ENCODE measurements at places on chromosomes 4 and X.

GRCh38 chrX:926070-926469, 286.4 kb downstream of the CRLF2 start:
- no peak for DNase-seq

DNA sequence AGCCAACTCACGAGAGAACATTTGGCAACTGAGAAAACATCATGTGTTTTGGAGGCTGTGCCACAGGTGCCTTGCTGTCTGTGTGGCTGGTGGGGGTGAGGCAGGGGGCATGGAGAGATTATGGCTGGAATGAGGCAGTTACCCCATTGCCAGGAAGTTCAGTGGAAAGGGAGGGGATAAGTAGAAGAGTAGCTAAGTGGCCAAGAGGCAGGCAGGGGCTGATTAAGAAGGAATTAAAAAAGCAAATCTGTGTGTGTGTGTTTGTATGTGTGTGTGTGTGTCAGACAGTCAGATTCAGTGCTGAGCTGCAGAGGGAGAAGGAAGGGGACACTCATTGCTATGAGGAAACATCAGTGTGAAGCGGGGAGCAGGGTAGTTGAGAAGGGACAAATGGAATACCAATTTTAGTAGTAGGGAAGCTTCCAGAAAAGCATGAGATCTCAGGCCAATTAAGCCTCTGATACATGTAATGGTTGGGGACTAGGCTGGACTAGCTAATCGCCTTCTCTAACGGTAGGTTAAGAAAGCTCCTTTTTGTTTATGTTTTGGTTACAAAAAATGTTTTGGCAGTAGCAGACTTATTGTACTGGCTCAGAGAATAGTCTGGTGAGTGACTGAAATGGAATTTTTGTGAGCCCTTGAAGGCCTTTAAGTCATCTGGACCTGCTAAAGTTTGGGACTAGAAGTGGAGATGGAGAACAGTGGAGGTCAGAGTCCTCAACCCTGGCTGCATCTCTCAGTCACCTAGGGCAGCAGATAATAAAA, 18.5 kb downstream of the TMEM164 start:
- no peak for DNase-seq

DNA sequence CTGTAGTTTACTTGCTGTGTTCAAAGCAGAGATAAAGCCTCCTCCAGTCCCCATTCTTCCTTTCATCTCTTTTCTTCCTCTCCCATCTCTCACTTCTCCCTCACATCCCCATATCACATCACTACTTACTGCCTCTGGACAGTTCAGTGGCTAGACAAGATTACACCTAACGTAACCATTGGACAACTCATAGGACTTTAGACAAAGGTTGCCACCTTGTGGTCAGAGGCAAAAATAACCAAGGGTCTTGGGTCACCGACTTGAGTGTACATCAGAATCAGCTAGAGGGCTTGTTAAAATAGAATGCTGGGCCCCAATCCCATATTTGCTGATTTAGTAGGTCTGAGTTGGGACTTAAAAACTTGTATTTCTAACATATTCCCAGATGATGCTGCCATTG, 109.3 kb upstream of the DGKK start:
- DNase-seq = peak; percentile 66

GRCh38 chr4:6891436-6892170, 18.0 kb upstream of the TBC1D14 start:
- no peak for DNase-seq

DNA sequence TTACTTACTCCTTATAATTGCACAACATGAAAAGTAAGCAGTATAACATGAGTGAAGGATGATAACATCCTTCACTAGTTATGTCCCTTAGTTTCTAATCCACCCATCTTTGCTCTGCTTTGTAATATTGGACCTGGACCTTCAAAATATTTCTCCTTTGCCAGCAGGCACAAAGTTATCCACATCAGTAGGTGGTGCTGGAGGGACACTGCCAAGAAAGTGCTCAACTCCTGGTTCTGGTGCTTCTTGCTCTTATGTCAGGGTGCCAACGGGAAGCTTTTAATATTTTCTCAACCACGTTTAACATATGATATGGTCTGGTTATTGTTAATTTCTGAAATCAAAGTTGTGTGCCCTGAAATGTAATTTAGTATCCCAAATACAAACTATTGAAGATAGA, 49.1 kb downstream of the TMEM165 start:
- no peak for DNase-seq

- DNase-seq = no peak
Measured at GRCh38 chr4:152118819-152119553, 358.2 kb upstream of the GATB start.

All from NCI-H1436 (cell line).